ENCODE measurements at places on chromosomes 12 and 14.

- DNase-seq: no peak
Measured at GRCh38 chr14:39218171-39218769, 15.4 kb upstream of the MIA2 start.

- DNase-seq: no peak
Measured at GRCh38 chr12:25317553-25317952, 66.8 kb upstream of the KRAS start.

- no peak for DNase-seq
Measured at GRCh38 chr12:25558586-25558985, 5.5 kb upstream of the LMNTD1 start.

DNA sequence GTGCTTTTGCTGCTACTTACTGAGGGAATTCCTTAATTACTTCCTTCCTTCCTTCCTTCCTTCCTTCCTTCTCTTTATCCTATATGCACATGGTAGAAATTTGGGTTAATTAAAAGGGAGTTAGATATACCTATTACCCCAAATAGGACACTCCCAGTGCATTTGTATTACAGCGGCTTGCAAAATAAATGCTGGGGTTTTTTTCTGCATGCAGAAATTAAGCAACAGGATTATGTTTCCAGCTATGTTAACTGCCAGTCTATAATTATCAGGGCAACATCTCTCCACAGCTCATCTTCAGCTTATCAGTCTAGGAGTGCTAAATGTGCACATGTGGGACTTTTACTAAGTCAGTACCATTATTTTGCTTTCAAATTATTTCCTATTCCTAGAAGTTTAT lies 132.9 kb upstream of the SLC35F4 start:
- DNase-seq: no peak

GRCh38 chr14:51561141-51561540 lies 90.6 kb upstream of the FRMD6 start:
- DNase-seq: no peak

DNA sequence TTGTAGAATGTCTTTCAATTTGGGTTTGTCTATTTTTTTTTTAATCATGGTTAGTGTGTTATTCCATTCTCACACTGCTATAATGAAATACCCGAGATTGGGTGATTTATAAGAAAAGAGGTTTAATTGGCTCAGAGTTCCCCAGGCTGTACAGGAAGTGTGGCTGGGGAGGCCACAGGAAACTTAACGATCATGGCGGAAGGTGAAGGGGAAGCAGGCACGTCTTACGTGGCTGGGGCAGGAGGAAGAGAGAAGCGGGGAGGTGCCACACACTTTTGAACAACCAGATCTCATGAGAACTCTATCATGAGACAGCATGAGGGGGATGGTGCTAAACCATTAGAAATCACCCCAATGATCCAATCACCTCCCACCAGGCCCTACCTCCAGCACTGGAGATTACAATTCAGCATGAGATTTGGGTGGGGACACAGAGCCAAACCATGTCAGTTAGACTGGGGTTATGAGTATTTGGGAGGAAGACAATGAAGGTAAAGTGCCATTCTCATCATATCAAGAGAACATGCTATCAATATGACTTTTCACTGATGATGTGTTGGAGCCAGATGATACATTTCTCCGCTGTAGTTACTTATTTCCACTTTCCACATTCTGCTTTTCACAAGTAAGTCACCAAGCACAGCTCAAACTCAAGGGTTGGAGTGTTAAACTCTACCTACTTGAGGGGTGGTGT lies 45.8 kb downstream of the AP5M1 start:
- DNase-seq: no peak

GRCh38 chr14:40252817-40253447 lies 820.7 kb upstream of the FBXO33 start:
- DNase-seq: no peak

DNA sequence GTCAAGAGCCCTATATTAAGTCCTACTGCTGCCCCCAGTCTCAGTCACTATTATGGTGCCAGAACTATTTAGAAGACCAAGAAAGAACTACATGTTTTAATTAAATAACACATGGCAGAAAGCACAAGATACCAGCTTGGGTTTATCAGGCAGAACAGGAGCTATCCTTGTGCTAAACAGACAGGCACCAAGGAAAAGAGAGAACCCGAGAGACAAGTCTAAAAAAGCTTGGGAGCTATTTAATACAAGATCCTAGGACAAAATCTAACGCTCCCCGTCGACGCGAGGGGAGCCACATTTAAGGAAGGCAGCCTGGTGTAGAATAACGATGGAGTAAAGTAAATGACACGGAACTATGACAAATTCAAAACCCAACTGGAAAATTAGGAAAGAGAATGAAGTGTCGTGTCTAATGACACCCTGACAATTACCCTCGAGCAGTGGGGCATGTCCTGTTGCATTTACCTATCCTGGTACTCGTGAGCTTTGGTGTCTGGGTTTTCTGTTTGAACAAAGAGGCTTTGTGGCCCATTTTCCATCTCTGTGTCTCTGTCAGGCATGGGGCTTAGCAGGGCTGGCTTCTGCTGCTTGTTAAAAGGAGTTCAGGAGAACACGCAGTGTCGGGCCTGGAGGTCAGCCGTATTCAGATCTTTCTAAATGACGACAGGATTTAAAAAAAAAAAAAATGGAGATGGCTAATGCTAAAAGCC lies 140.6 kb downstream of the ETNK1 start:
- no peak for DNase-seq

GRCh38 chr14:33564774-33565630 lies 385.9 kb downstream of the EGLN3 start:
- no peak for DNase-seq

GRCh38 chr12:63976902-63977395 lies 132.4 kb downstream of the SRGAP1 start:
- no peak for DNase-seq

- DNase-seq: no peak
Measured at GRCh38 chr12:107843351-107844311, 69.1 kb downstream of the ASCL4 start.

DNA sequence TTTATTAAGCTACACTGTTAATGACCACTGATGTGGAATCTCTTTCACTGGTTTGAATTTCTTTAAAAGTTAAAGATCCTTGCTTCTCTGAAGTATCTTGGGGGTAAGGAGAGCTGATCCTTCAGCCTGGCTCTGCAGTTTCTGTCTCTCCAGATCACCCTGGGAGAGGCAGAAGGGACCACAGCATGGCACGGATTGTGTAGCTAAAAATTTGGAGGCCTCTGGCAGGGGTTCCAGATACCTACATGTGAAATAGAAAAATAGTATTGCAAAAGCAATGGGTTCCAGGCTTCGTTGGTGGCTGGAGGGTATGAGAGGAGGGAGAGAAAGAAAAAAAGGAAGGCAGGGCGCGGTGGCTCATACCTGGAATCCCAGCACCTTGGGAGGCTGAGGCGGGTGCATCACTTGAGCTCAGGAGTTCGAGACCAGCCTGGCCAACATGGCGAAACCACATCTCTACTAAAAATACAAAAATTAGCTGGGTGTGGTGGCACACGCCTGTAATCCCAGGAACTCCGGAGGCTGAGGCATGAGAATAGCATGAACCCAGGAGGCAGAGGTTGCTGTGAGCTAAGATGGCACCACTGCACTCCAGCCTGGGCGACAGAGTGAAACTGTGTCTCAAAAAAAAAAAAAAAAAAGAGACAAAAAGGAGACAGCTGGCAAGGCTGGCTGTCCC lies 3.4 kb downstream of the CHST11 start:
- DNase-seq: no peak

GRCh38 chr12:122021193-122021821 lies 377 bp upstream of the BCL7A start:
- DNase-seq: no peak

DNA sequence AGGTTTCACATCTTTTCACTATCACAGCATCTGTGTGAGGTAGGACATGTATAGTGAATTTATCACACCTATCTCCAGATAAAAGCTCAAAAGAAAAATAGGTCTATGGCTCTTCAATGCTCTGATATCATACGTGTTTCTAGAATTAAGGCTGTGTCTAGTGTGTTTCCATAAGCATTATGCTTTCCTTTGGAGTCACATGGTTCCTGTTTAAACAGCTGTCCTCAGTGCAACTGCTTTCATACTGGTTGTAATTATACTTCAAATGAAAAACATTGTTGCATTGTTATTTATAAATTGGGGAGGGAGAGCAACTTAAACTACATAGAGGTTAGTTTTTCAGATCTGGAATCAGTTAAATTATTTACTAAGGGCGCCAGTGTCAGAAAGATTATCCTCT lies 151.6 kb downstream of the SYT1 start:
- no peak for DNase-seq

DNA sequence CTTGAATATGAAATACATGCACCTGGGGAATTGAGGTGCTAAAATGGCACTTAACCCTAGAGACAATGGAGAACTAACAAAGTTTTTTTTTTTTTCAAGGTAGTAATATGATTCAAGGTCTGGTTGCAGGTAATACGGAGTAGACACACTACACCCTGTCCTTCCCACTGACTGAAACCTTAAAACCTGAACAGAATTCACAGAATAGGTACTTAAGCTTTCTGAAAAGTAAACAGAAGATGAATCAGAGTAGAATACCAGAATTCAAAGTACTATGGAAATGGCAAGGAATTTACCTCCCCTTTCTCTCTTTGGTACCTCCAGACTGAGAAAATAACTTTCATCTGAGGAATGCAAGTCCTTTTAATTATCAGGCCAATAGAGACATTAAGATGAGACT lies 87.2 kb downstream of the PAPLN start:
- DNase-seq: no peak

DNA sequence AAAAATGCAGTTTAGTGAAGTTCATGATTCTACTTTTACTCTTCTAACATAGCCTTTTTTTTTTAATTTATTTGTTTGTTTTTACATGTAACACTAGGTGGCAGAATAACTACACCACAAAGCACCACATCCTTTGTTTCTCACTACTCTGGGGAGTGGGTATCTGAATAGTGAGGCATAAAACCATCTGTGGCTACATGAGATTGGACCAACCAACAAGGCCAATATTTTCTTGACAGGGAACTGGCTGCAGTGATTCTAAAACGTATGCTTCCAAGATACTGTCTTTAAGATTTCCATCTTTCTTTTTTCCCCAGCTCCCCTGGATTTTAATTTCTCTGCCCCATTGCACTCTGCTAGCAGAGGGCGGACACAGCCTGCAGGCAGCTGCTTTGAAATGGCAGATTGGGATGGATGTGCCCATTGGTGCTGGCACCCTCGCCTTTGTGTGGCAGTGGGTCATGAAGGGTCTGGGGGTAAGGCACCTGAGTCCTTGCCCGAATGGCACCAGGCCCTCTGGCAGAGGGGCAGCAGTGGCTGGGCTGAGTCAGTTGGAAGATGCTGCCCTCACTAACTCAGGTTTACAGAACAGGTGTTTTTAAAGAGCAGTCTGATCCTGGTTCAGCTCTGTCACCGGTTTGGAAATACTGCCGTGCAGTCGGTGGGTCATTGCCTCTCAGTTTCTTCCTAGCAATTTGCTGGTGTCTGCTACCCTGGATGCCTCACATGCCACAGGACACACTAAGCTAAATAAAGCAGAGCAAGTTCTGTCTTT lies 429.1 kb downstream of the RAD51B start:
- no peak for DNase-seq

DNA sequence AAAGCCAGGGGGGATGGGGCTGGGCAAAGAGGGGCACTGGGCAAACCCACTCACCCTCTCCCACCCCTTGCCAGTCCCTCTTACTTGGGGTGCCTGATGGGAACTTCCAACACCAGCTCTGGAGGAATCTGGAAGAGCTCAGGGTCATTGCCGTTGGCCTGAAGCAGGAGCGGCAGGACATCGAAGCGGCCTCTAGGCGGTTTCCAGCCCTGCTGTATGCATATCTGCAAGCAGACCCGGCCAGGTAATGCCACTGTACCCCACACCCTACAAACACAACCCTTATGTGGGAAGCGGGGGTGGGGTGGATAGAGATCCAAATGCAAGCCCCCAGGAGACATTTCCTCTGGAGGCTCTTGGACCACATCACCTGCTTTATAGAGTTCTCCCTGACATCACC lies 83.6 kb downstream of the NOS1 start:
- DNase-seq: no peak

- DNase-seq: no peak
Measured at GRCh38 chr12:98492580-98493140, 22.7 kb upstream of the TMPO start.

- DNase-seq: no peak
Measured at GRCh38 chr14:23579311-23579630, 681 bp upstream of the JPH4 start.

DNA sequence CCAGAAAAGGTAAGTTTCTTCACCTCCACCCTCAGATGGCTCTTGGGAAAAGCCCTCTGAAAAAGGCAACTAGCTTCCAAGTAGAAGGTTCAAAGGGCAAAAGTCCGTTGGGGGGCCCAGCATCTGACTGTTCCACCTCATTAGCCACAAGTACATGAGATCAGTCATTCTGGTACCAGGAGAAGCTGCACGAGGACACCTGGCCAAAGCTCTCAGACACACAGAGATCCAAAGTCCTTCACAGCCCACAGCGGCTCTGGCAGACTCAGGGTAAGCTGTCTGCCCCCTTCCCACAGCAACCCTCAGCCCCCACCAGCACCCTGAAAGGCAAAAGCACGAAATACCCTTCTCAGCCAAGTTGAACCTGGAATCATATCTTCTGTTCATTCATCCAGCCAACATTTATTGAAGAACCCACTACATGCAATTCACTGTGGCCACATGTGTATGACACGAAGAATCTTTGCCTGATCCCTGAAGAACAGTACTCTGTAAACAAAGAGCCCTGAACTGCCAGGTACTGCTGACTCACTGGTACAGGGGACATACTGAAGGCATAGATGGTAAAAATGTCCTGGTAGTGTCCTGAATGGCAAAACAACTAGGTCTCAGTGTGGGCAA lies 19.0 kb downstream of the SLC7A7 start:
- no peak for DNase-seq

DNA sequence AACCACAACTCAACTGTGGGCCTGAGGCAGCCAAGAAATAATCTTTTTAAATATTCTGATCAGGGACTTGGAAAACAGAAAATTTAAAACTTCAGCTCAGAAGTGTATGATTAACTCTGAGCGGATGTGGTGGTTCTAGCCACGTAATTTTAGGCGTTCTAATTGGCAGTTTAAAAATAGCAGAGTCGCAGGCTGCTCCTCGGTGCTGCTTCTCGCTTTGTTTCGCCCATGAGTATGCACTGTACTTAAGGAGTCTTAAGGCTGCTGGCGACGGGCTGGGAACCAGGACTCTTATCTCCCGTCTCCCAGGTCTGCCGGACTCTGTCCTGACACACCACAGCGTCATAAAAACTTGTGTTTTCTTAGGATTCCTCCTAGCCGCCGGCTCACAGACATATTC lies 113.4 kb upstream of the PELI2 start:
- no peak for DNase-seq

DNA sequence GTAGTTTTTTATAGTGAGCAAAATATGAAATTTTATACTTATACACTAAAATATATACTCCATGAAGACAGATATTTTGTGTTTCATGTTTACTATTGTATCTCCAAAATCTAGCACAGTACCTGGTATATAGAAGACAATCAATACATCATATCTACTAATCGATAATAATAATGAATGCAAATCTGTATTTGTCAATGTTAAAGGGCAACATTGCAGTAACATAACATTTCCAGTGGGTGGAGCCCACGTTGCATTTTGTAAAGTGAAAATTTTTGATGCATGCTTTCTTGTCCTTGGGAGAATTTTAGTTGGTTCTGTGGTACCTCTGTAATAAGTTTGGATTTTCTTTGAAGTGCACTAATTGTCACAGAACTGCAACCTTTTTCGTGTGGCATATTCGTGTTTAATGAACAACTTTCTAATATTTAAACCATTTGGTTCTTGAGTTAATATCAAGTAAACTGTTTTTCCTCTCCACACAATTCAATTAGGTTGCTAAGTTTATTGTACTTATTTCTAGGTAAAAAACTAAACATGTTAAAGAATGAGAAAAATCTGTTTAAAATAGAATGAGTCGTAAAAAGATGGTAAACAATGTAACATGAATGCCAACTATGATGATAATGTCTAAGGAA lies 47.4 kb downstream of the AVPR1A start:
- no peak for DNase-seq

Measured in activated naive CD8-positive, alpha-beta T cell treated with anti-CD3 and anti-CD28 coated beads, Interleukin-2, amount 50 U/mL, for 16 hours (primary cell).